Right hindlimb (tissue), 1 donor: ENCODE measurements at places on chromosomes 6 and 20.
A peak's percentile ranks its signal among the peaks of the same experiment; 100 is the strongest.

- DNase-seq: no peak
Measured at GRCh38 chr20:8362457-8362856, 230.4 kb downstream of the PLCB1 start.

DNA sequence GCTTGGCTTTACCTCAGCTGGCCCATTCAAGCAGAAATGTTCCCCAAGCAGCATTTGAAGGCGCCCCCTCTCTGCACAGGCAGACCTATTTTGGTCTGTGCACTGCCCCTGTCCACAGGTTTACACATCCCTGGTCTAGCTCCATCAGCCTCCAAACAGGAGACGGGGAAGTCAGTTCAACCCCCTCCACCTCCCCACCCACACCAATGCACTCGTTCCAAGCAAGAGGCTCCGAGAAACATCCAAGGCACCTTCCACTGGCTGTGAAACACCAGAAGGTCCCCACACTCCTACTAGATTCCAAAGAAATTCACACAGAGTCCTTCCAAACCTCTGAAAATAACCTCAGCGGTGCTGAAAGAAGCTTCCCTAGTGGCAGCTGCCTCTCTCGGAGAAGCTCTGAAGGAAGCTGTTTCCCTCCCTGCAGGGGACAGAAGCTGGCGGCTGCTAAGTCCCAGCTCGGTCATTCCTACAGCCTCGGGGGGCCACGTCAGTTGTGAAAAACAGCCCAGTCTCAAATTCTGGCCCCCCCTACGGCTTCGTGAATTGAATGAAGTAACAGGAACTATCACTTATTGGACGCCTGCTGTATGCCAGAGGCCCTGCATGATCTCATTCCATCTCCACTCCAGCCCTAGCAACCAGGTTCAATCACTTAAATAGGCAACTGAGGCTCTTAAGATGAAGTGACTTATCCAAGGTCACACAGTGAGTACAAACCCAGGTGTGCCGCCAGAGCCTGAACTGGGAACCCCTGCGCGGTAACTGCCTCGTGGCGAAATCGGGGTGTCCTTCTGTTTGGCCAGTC lies 815 bp downstream of the SPATA2 start:
- DNase-seq: no peak

DNA sequence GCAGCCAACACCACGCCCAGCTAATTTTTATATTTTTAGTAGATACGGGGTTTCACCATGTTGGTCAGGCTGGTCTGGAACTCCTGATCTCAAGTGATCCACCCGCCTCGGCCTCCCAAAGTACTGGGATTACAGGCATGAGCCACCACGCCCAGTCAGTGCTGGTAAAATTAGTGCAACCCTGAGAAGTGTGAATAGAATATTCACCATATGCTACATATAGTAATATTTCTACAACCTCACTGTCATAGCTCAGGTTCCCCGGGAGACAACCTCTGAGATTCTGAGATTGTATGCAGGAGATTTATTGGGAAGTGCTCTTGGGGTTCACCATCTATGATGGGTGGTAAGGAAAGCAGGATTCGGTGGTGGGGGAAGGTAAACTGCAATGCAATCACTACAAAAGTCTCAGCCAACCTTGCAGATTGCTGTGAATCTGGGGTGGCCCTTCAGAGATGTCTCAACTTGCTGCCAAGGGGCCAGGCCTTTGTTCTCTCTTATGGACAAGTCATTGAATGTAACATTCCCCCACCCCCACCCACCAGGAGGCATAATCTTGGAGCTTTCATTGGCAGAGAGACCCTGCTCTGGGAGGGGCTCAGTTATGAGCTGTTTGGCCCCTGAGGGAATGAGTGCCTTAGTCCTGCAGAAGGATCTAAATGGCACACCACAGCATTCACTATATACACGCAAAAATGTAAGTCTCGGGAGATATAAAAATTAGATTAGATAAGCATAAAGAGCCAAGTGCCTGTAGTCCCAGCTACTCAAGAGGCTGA lies 34.0 kb upstream of the SEC63 start:
- DNase-seq: no peak

- no peak for DNase-seq
Measured at GRCh38 chr6:131640576-131640975, 3.5 kb downstream of the ENPP3 start.

GRCh38 chr6:30884521-30885480 lies 482 bp downstream of the DDR1 start:
- DNase-seq: peak; percentile 70

- no peak for DNase-seq
Measured at GRCh38 chr20:38609815-38610214, 8.2 kb downstream of the ARHGAP40 start.
